ENCODE measurements at places on chromosomes 1 and 21.
A peak's percentile ranks its signal among the peaks of the same experiment; 100 is the strongest.

- no peak overlapping the region for H3K4me3 ChIP-seq
- H3K27me3 ChIP-seq: no peaks in the 10 kb centered on the region
- H3K4me1 ChIP-seq: peaks cover 5% of the 10 kb centered on the region
- no peaks in the 10 kb centered on the region for H3K36me3 ChIP-seq
- no peak for DNase-seq
- H3K27ac ChIP-seq: no peak overlapping the region
Measured at GRCh38 chr1:153539395-153540093, 1.2 kb downstream of the S100A5 start.

GRCh38 chr1:205772607-205773032, 2.7 kb downstream of the RAB29 start:
- no peaks in the 10 kb centered on the region for H3K4me1 ChIP-seq
- H3K36me3 ChIP-seq: no peaks in the 10 kb centered on the region
- no peak overlapping the region for H3K4me3 ChIP-seq
- no peak for DNase-seq
- H3K27ac ChIP-seq: no peak overlapping the region

DNA sequence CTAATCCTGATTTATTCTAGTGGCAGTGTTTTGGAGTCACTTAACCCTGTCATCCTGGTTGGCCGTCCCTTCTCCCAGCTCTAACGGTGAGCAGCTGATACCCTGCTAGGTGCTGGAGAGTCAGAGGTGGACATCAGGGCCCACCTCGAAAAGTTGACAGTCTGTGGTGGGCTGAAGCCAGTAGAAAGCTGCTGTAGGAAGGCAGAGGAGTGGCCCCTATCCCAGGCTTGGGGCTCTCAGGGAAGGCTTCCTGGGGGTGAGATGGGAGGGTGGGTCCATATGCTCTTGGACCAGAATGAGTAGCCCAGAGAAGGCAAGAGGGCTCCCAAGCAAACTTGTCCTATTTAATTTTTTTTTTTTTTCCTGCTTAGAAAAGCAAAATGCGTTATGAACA, 475 bp upstream of the RPL5 start:
- no peaks in the 10 kb centered on the region for H3K4me1 ChIP-seq
- peak; percentile 41 for DNase-seq
- H3K27ac ChIP-seq: no peak overlapping the region
- peaks cover 43% of the 10 kb centered on the region for H3K36me3 ChIP-seq

DNA sequence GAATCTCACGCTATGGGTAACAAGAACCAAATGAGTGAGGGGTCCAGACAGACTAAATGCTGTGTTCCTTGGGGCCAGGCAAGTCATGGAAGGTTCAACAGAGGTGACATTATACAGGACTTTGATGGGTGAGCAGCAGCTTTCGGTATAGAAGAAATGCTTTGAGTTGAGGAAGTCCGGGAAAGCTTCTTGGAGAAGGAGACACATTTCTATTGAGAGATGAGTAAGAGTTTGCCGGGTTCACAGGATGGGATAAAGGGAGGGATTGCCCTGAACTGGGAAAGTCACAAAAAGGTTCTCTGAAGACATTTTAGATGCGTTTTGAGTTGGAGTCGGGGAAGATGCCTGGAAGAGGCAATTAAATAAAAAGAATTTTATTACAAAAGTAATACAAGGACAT, 580 bp upstream of the AZIN2 start:
- no peak for DNase-seq
- H3K27me3 ChIP-seq: peaks cover 27% of the 10 kb centered on the region
- H3K27ac ChIP-seq: no peak overlapping the region
- H3K36me3 ChIP-seq: no peaks in the 10 kb centered on the region

DNA sequence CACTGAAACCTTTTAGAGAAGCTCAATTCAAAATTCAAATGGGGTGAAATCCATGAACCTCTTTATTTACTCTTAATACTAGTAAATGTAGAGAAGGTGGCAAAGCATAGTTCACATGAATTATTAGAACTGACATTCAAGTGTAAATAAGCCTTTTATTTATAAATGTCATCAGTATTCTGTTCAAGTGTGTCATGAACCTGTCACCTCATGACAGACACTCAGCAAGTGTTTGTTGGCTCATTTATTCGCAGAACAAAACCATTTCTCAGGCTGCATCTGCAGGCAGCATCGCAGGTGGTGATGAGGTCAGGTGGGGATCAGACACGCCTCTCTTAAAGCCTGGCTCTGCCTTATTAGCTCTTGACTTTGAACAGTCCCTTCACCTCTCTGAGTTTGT, 116.6 kb downstream of the SETD4 start:
- no peak overlapping the region for H3K27ac ChIP-seq
- no peaks in the 10 kb centered on the region for H3K36me3 ChIP-seq
- H3K4me1 ChIP-seq: no peaks in the 10 kb centered on the region

DNA sequence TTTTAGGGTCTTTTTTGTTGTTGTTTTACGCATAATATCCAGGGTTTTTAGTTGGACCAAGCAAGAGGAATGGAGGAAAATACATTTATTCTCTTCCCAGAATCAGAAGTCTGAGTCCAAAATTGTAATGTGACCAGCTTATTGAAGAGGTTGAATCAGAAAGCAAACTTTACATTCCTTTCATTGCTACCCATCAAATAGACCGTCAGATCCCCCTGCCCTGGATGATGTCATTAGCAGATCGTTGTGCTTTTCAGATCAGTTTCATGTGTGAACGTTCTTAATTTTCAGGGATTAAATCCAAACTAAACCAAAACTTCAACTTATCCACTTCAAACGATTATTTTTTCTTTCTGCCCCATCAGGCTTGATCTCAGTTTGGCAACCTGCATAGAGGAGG, 85.7 kb upstream of the NGF start:
- H3K36me3 ChIP-seq: no peaks in the 10 kb centered on the region
- no peak overlapping the region for H3K27ac ChIP-seq
- H3K27me3 ChIP-seq: no peaks in the 10 kb centered on the region
- no peak overlapping the region for H3K4me3 ChIP-seq
- DNase-seq: no peak
- H3K4me1 ChIP-seq: no peaks in the 10 kb centered on the region

GRCh38 chr1:6130036-6130435, 50.1 kb downstream of the CHD5 start:
- no peak for DNase-seq
- H3K4me1 ChIP-seq: peaks cover 3% of the 10 kb centered on the region
- no peaks in the 10 kb centered on the region for H3K36me3 ChIP-seq
- no peak overlapping the region for H3K4me3 ChIP-seq
- H3K27ac ChIP-seq: no peak overlapping the region

DNA sequence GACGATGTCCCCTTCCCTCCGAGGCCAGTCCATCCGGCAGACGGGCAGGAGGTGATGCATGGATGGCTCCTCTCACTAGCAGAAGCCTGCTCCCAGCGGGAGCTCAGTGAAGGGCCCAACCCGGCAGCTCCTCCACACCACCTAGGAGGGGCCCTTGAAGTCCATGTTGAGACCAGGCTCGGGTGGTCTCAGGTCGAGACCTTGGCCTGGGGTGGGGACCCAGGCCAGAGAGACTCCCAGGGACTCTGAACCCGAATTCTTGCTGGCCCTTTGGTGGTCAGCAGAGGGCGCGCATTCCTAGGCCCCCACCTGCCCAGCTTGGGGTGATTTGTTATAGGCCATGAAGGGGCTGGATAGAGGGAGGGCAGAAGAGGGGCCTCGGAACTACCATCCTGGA, 642 bp upstream of the NT5C1A start:
- H3K36me3 ChIP-seq: no peaks in the 10 kb centered on the region
- peaks cover 75% of the 10 kb centered on the region for H3K27me3 ChIP-seq
- peak overlapping the region; percentile 75 for H3K4me3 ChIP-seq
- no peak overlapping the region for H3K27ac ChIP-seq
- H3K4me1 ChIP-seq: no peaks in the 10 kb centered on the region

- no peak overlapping the region for H3K4me3 ChIP-seq
- no peak overlapping the region for H3K27ac ChIP-seq
- DNase-seq: no peak
Measured at GRCh38 chr1:78088015-78088414, 42.2 kb downstream of the GIPC2 start.

- DNase-seq: no peak
- no peaks in the 10 kb centered on the region for H3K4me1 ChIP-seq
- H3K36me3 ChIP-seq: no peaks in the 10 kb centered on the region
- H3K27ac ChIP-seq: no peak overlapping the region
- H3K4me3 ChIP-seq: no peak overlapping the region
- no peaks in the 10 kb centered on the region for H3K27me3 ChIP-seq
Measured at GRCh38 chr1:237562242-237562823, 328.4 kb downstream of the ZP4 start.

DNA sequence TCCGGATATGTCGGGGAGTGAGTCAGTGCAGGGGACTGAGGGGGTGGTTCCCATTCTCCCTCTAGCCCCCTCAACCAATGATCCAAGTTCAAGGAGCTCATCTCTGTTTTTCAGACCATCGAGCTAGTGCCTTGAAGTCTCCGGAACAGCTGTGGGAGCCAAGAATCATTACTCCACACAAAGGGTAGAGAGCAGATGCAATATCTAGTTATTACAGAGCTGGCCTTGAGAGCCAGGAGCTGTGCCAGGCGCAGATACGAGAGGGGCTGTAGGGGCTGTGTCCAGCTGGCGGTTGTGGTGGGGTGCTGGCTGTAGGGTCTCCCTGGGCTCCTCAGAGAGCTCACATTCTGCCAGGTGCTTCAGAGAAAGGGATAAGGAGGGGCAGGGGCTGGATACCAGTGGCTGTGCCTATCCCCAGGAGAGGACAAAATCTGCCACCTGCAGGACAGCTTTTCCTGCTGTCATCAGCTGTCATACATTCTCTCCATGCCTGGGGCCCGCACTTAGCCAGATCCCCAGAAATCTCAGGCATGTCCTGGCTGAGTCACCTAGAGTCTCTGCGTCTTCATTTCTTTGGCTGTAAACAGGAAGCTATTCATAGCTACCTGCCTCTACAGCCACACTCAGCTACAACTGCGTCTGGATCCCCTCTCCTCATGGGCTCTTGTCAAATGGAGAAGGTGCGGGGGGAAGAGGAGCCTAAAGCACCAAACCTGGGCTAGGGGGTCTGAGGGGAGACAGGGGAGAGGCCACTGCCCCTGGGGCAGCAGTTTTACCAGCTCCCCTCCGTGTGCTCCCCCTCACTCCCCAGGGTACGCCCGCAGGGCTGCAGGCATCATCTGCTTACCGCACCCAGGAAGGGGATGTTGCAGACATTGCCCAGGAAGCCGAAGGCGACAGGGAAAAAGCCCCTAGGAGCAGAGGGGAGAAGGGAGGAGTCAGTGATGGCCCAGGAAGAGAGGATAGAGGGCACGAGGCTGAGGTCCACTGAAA, 2.4 kb upstream of the KISS1 start:
- H3K4me3 ChIP-seq: no peak overlapping the region
- H3K27ac ChIP-seq: no peak overlapping the region
- peak; percentile 69 for DNase-seq
- H3K36me3 ChIP-seq: no peaks in the 10 kb centered on the region
- no peaks in the 10 kb centered on the region for H3K27me3 ChIP-seq

DNA sequence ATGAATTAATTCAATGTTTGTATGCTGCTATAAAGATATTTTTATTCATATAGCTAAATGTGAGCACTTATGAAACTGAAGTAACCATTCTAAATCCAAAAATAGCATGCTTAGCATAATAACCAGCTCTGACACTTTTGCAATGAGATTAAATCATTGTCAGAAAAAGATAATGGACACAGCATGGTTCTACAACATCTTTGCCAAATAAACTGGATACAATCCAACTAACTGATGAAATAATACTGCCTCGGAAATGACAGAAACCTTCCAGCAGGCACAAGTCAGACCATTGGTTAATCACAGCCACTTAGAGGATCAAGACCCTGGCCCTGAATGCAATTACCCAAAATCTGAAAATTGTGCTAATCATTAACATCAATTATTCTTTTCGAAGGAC, 592.7 kb upstream of the ADGRL4 start:
- no peak for DNase-seq
- H3K4me1 ChIP-seq: peaks cover 3% of the 10 kb centered on the region
- H3K27me3 ChIP-seq: no peaks in the 10 kb centered on the region
- H3K36me3 ChIP-seq: no peaks in the 10 kb centered on the region
- no peak overlapping the region for H3K4me3 ChIP-seq

DNA sequence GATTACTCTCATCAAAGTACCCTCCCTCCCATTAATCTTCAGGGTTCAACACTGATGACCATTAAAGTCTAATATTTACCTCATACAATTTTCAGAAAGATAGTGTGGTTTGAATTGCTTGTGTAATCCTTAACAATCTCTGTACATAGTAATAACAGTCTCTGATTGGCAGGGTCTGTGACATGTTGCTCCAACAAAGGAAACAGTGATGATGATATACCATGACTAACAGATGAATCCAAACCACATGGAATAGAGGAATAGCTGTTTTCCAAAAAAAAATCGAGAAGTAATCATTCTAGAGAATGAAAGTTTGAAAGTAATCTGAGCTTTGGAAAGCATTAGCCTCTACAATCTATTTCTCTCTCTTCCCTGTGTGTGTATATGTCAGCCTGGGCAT, 610.1 kb upstream of the NEGR1 start:
- no peaks in the 10 kb centered on the region for H3K27me3 ChIP-seq
- no peak overlapping the region for H3K4me3 ChIP-seq
- no peak overlapping the region for H3K27ac ChIP-seq
- no peak for DNase-seq
- H3K36me3 ChIP-seq: no peaks in the 10 kb centered on the region
- no peaks in the 10 kb centered on the region for H3K4me1 ChIP-seq

DNA sequence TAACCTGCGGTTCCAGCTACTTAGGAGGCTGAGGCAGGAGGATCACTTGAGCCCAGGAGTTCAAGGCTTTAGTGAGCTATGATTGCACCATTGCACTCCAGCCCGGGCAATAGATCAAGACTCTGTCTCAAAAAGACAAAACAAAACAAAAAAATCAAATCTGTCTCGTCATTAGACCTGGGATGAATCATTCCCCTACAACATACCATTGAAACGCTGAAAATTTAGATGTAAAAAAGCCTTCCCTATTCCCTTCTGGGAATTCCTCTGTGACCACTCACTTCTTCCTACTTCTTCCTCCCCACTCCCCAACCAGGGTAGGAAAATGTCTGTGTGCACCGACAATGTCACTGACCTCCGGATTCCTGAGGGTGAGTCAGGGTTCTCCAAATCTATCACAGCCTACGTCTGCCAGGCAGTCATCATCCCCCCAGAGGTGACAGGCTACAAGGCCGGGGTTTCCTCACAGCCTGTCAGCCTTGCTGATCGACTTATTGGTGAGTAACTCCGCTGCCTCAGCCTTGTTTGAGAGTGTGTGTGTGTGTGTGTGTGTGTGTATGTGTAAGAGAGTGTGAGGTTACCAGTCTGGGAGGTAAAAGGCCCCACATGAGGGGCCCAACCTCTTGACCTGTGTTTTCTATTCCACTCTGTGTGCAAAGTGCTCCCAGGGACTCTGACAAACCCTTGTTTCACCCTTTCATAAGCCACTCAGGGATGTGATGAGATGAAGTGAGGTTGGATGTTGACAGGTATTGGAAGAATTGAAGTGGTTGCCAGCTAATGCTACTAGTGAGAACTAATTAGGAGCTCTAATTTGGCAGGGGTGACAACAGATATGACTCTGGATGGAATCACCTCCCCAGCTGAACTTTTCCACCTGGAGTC, 16.3 kb upstream of the SARS1 start:
- no peaks in the 10 kb centered on the region for H3K27me3 ChIP-seq
- H3K36me3 ChIP-seq: no peaks in the 10 kb centered on the region
- H3K4me3 ChIP-seq: no peak overlapping the region
- no peak overlapping the region for H3K27ac ChIP-seq
- H3K4me1 ChIP-seq: no peaks in the 10 kb centered on the region

All from H9 (cell line).